ENCODE measurements at places on chromosomes 1 and 21.

- DNase-seq, result no peak
Measured at GRCh38 chr1:116001739-116002487, 25.6 kb downstream of the SLC22A15 start.

GRCh38 chr1:76268341-76268740 lies 193.8 kb downstream of the ST6GALNAC3 start:
- no peak for DNase-seq

GRCh38 chr1:182080955-182081582 lies 19.6 kb upstream of the ZNF648 start:
- DNase-seq, result peak; percentile 35

- DNase-seq, result peak; percentile 61
Measured at GRCh38 chr1:93566227-93566626, 115.4 kb downstream of the BCAR3 start.

DNA sequence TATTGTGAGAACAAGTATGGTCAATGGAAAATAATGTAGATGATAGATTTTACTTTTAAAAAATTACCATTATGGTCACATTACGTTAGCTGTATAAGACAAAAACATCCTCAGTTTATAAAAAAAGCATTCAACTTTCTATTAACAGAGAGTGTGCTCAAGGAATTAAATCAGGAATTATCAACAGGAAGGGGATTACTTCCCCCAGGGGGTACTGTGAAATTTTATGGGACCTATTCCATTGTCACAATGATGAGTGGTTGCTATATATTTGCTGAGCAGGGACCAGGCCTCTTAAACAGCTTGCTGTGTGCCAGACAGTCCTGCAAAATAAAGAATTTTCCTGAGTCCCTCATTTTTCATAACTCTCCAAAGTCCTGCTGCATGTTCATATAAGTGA lies 21.2 kb downstream of the JAM2 start:
- no peak for DNase-seq

DNA sequence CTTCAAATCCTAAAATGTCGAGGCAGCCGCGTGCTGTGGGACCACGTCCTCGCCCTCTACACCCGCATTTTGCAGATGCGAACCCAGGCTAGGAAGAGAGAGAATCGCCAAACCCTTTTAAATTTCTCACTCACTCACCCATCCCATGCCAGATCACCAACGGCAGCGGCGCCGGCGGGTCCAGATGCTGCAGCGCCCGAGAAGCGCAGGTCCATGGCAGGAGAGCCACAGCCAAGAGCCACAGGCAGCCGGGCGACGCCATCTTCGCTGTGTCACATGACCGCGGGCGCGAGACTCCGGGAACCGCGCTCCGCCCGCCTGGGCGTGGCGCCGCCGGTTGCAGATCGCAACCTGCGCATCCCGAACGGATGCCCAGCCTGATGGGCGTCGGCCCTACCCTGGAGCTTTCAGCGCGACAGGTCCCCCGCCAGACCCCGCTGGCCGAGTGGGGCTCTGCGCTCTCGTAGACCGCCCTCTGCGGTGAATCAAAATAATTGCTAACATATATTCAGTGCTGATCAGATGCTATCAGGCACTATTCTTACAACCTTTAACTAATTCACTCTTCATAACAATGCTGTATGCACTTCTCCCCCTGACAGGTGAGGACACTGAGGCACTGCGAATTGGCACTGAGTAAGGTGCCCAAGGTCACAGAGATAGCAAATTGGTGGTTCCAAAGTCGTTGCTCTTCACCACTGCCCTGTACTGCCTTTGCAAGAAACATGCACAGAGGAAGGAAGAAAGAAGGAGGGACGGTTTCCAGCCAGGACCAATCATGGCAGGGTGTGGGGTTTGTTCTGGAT lies at the start of gene PPT1:
Gene PPT1 (minus strand): TSS at position 276 of the 806 bp plus-strand sequence. CDS start 14 bp downstream, at position 262.
- peak; percentile 72 for DNase-seq

GRCh38 chr1:45526135-45526644 lies 4.5 kb upstream of the PRDX1 start:
- no peak for DNase-seq

DNA sequence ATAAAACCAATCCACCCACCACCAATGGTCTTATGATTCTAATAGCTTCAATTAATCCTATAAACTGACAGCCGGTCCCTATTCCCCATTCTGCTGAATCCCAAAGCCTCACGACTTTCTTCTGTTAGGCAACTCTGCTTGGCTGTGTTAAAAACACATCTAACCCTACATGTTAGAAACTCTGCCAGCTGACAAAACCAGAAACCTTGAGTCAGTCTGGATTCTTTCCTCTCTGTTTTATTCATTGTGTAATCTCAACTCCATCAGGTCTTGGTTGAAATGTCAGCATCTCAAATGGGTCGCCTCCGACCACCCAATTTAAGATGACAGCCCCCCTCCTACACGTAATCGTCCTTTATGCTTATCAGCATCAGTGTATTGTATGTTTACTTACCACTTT lies 312.1 kb downstream of the DISC1 start:
- DNase-seq, result no peak

DNA sequence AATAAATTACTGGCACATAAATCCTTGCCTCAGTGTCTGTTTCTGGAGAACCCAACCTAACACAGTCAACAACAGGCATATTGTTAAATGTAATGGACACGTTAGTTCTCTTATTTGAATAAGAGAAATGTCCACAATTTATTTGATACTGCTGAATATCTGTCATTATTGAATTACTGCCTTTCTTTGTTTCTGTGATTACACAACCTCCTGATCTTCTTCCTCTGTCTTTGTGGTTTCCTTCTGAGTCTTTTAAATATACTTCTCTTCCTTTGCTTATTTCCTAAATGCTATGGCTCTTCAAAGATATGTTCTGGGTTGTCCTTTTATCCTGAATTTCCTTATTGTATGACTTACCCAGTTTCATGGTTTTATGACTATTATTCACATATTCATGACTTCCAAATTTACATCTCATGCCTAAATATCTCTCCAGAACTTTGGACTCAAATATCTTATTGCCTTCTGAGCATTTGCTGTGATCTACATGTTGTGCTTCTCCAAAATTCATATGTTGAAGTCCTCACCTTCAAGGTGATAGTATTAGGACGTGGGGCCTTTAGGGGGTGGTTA lies 39.9 kb downstream of the MSH4 start:
- no peak for DNase-seq

- no peak for DNase-seq
Measured at GRCh38 chr1:24189528-24189927, 2.4 kb upstream of the IFNLR1 start.

DNA sequence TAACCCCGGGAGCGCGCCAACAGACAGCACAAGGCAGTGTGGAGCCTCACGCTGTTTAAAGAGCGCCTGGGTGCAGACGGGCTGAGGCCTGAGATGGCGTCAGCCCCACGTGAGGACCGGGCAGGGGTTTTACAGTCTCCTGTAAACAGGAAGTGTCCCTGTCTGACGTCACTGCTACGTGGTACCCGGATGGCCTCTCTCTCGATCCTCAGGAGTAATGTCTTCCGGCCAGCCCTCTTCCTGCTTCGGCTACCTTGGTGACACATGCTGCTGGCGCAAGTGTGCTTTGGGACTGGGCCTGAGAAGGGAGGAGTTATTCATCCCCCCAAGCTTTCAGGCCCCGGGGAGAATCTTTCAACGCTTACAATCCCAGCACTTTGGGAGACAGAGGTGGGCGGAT lies 41.2 kb downstream of the CNST start:
- DNase-seq, result peak; percentile 62

DNA sequence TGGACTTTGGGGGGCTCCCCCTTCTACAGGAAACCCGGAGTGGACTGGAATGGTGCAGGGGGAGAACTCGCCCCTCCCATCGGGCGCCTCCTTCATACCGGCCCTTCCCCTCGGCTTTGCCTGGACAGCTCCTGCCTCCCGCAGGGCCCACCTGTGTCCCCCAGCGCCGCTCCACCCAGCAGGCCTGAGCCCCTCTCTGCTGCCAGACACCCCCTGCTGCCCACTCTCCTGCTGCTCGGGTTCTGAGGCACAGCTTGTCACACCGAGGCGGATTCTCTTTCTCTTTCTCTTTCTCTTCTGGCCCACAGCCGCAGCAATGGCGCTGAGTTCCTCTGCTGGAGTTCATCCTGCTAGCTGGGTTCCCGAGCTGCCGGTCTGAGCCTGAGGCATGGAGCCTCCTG lies at the start of gene TNFRSF14:
Gene TNFRSF14 (plus strand): TSS at position 95 of the 401 bp plus-strand sequence. CDS start 294 bp downstream, at position 389.
- DNase-seq, result peak; percentile 55

All from dermis microvascular lymphatic vessel endothelial cell (primary cell).